ENCODE measurements at places on chromosomes 5 and 9.

GRCh38 chr9:134570711-134571325 lies 70.8 kb upstream of the COL5A1 start:
- no peak for DNase-seq

DNA sequence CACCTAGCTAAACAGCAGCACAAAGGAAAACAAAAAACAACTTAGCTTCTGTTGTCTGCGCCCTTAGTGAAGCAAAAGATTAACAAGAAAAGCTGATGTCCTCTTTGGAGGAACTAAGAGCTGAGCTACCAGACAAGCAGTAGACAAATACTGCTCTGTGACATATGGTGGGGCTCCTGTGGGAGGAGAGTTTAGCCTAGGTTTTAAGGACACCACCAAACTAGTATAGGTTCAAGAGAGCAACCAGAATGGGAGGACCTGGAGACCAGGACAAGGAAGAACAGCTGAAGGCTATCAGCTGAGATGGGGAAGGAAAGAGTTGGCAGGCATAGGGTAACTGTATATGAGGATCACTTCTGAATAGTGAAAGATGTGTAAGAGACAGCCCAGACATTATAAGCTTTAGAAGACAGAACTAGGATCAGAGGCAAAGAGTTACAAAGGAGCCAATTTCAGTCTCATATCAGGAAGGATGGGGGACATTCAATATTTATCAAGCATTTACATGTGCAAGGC lies 27.2 kb downstream of the FBXW2 start:
- DNase-seq: no peak

DNA sequence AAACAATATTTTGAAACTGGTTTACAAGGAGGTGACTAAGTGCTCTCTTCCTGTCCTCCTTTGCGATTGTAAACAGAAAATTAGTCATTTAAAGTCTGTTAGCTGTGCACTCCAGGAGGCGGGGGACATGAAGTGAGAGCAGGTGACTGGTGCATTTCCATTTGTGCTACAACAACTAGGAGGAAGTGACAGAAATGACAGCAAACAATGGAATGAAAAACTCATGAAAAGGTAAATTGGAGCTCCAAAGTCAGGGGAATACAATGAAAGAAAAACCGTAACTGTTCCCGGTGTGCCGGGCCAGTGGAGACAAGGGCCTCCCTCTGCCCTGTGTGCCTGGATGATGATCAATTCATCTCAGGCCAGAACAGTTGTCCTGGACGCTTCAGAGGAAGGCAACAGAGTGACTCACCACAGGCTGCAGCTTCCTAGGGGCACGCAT lies 439.9 kb downstream of the GADD45G start:
- no peak for DNase-seq

DNA sequence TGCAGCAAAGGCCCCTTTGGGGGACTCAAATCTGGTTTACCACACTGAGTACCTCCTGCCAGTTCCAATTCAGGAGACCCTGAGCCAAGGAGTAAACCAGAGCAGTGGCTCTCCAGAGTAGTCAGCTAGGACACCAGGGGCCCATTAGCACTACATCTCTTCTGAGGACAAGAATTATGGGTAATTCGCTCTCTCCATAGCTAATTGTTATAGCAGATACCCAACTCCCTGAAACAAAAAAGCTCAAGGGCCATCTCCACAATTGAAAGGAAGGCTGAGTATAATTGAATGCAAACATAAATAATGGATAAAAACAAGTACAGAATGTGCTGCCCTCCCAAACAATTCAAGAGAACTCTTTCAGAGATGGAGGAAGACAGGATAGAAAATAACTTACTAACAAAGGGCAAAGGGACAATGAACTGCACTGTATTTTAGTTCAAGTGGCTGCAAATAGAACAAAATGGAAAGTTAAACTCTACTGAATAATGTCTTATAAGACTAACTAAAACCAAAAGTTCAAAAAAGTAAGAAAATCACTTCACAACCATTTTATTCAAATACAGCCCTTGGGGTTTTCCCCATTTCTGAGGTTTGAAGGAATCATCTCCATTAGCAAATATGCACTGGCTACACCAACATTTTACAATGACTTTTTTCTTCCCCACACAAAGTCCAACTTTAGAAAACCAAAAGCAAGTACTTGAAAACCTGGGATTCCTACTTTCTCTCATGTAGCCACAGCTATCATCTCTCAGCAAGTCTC lies 118.8 kb downstream of the SIL1 start:
- DNase-seq: no peak
